ENCODE measurements at places on chromosomes 4 and X. TPM values are rescaled to one million over a fixed set of nuclear protein-coding genes. Genes with fewer than 3 reads are reported as not detected.

Gene ASMT
- not detected for total RNA-seq

Gene KLF3
- total RNA-seq = 8.3 TPM

GRCh38 chrX:258291-259040, 22.7 kb upstream of the PLCXD1 start:
- H3K27me3 ChIP-seq = no peaks in the 10 kb centered on the region
- H3K27ac ChIP-seq = no peak overlapping the region
- no peak for DNase-seq
- H3K4me3 ChIP-seq = no peak overlapping the region
- no peaks in the 10 kb centered on the region for H3K4me1 ChIP-seq

DNA sequence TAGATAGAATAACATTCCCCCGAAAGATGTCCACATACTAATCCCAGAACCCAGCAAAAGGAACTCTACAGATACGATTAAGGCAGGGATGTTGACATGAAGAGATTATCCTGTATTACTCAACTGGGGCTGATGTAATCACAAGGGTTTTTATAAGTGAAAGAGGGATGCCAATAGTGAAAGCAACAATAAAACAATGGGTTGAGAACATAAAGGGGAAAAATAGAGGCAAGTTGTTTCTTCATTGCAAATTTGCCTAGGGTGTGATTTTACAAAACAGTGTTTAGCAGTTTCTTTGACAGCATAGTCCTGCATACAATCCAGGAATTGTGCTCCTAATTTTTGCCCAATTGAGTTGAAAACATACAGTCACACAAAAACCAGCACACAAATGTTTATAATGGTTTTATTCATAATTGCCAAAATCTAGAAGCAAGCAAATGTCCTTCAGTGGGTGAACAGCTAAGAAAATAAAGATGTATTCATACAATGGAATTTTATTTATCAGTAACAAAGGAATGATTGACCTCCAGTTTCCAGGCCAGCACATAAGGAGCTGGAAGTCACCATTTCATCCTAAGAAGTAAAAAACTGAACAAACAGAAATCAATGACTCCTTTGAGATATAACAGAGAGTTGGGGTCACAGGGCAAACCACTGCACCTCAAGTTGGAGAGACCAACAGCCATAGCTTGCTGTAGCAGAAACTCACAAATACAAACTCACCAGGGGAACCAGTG, 107.2 kb downstream of the CENPC start:
- no peaks in the 10 kb centered on the region for H3K27me3 ChIP-seq
- H3K4me3 ChIP-seq = no peak overlapping the region
- no peak for DNase-seq
- no peak overlapping the region for H3K27ac ChIP-seq

DNA sequence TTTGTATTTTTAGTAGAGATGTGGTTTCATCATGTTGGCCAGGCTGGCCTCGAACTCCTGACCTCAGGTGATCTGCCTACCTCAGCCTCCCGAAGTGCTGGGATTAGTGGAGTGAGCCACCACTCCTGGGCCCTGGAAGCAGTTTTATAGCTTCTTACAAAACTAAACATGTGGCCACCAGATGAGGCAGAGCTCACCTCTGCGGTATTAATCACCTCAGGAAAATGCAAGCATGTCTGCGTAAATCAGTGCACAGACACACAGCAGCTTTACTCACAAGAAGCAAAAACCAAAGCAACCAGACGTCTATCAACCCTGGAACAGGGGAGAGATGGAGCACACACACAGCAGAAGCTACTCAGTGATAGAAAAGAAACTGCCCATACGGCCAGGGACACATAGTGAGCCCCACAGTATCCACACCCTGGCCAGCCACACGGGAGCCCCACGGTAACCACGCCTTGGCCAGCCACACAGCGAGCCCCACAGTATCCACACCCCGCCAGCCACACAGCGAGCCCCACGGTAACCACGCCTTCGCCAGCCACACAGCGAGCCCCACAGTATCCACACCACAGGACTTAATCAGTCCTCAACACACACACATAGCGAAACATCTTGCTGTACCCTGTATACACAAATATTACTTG, 30.2 kb downstream of the PPP2R3B start:
- H3K4me3 ChIP-seq = no peak overlapping the region
- H3K36me3 ChIP-seq = peaks cover 19% of the 10 kb centered on the region
- no peaks in the 10 kb centered on the region for H3K4me1 ChIP-seq
- H3K27me3 ChIP-seq = no peaks in the 10 kb centered on the region
- H3K27ac ChIP-seq = no peak overlapping the region

Gene FMR1NB
- not detected for total RNA-seq

Gene DRP2
- total RNA-seq = not detected

DNA sequence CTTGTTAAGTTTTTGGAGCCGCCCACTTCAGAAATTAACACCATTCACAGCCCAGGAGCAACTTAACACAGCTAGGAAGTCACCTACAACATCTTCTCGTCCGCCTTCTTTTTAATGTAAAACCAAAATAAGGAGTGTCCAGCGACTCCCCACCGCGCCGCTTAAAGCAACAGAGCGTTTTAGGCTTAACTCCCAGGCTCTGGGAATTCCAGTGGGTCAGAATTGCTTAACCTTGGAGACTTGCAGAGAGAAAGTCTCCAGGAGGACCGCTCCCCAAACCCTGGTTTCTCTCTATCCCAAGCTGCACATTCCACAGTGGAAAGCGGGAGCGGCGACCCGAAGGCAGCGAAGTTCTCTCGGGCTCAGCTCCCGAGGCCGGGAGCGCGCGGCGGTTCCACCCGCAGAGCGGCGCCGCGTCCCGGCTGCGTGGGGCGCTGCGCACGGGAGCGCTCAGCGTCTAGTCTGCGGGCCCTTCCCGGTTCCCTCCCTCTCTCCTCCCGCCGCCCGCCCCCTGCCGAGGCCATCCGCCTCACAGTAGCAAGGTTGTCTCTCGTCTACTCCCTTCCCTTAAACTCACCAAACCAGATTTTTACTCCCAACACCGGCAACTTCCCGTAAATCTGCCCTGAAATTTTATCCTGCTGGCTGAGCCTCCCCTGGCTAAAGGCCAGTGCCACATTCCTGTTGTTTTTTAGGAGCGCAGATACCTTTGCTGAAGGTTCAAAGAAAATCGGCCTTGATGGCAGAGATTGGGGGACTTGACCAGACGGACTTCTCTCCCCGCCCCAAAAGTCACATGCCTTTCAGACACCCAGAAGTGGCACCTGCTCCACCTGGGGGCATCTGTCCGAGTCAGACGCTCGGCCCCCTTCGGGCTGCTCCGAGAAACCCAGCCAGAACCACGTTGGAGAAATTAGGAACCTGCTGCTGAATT, at the start of gene RBM47:
RBM47 (minus strand) TSS at position 464 of the 934 bp plus-strand sequence. CDS start 190,971 bp downstream, outside the sequence.
- H3K4me3 ChIP-seq = peak within 1 kb of the TSS; percentile 36
- 0 out of 2 replicates have a peak, but pooled peaks cover 3% of the 10 kb centered on the region for H3K4me1 ChIP-seq
- DNase-seq = peak; percentile 10
- H3K27ac ChIP-seq = no peak within 1 kb of the TSS

DNA sequence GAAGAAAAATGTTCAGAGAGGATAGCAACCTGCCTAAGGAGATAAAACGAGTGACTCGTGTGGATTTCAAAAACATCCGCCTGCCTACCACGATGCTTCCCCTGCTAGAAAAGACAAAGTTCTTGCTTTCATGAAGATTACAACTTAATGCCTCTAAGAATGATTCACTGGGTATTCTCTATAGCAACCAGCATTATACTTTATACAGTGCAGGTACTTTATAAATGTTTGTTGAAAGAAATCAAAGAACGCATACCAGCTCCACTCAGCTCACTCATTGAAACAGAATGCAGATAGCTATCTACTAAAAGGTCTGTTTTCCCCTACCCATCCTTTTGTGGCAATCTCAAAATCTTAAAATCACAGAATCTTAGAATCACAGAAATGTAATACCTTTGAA, 33.7 kb downstream of the GASK1B start:
- no peaks in the 10 kb centered on the region for H3K4me1 ChIP-seq
- no peak overlapping the region for H3K4me3 ChIP-seq
- H3K27ac ChIP-seq = no peak overlapping the region
- no peaks in the 10 kb centered on the region for H3K36me3 ChIP-seq

Gene NOX1
- total RNA-seq = not detected

Gene DKK2
- 15.7 TPM for total RNA-seq

- H3K27ac ChIP-seq = peak overlapping the region; percentile 95
- no peaks in the 10 kb centered on the region for H3K36me3 ChIP-seq
- H3K27me3 ChIP-seq = no peaks in the 10 kb centered on the region
- H3K4me1 ChIP-seq = peaks cover 41% of the 10 kb centered on the region
Measured at GRCh38 chr4:20194123-20195013, 57.3 kb upstream of the SLIT2 start.

DNA sequence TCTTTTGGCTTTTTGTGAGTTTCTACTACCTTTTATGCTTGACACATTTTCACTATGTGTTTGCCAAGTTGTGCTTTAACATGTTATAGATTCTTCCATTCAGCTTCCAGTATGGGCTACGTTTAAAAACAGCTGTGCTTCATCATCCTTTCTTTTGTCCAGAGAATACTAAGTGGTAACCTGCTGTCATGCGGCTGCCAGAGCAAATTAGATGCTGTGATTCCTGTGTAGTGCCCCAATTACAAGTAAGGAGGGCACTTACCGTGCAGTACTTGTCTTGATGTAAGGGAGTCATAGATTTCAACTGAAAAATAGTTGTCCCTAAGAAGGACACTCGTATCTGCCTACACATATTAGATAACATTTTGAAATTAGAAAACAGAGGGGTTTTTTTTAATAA, 531.8 kb upstream of the GALNTL6 start:
- DNase-seq = no peak
- H3K36me3 ChIP-seq = no peaks in the 10 kb centered on the region
- H3K27me3 ChIP-seq = no peaks in the 10 kb centered on the region
- H3K27ac ChIP-seq = no peak overlapping the region
- no peaks in the 10 kb centered on the region for H3K4me1 ChIP-seq

Gene S100G
- not detected for total RNA-seq

Gene GEMIN8
- total RNA-seq = 10.7 TPM

DNA sequence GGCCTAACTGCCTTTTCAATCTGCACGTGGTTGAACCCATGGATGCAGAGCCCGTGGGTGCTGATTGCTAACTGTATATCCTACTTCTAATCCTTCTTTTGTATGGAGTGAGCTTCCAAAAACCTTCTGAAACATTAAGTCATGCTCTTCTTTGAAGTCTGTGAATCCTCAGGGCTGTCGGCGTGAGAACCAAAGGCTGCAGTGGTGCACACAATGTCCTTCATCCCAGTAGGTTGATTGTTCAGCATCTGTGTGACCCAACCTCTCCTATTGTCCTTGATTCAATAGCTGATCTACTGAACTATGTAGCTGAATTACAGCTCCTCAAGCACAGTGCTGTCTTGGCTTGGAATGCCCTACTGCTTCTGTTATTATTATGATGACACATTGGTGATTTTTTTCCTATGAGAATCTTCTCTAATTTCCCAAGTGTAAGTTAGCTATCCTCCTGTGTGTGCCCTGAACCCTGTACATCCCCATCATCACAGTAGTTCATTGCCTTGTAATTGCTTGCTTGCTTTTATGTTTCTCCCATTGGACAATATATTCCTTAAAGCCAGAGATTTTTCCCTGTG, 294.6 kb downstream of the TRIML1 start:
- no peak overlapping the region for H3K4me3 ChIP-seq
- H3K27me3 ChIP-seq = no peaks in the 10 kb centered on the region
- DNase-seq = no peak
- no peak overlapping the region for H3K27ac ChIP-seq
- no peaks in the 10 kb centered on the region for H3K4me1 ChIP-seq

Gene ANOS1
- 3.5 TPM for total RNA-seq

DNA sequence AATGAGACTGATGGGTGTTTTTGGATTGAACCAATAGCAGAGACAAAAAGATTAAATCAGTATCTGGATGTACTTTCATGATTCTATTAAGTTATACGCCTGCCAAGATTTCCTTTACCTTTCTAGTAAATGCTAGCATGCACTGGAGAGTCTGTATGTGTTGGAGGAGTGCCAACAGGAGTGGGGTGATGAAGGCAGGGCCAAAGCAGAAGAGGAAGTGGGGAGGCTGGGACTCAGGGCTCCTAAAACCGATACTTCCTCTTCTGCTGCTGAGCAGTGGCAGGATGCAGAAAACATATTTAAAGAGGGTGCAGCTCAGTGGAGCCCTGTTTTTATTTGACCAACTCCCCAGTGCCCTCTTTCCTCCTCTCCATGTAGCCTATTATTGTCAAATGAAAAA, 5.6 kb downstream of the CYSLTR1 start:
- DNase-seq = no peak
- no peak overlapping the region for H3K4me3 ChIP-seq
- H3K4me1 ChIP-seq = no peaks in the 10 kb centered on the region
- no peaks in the 10 kb centered on the region for H3K36me3 ChIP-seq

DNA sequence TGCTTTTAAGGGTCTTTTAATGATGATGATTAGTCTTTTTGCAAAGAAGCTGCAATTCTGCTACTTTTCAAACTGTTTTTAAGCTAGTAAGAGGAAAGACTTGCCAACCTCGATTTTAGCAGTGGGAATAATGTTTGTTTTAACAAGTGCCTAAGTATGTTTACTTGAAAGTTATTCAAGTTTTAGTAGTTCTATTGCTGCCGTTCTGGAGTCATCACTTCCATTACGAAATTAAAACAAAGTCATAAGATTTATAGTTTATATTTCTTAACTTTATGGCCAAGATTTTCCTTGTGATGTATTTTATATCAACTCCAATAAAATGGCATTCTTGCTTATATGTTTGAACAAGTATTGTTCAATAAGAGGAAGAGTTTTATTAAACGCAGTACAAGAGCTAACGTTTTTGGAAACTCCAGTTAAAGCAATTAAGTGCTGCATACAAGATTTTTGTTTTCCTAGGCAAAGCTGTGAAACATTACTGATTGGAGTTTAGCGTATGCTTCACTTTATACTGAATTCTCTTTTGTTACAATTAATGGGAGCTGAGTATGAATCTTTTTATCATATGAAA, 211.3 kb downstream of the TENM3 start:
- H3K4me1 ChIP-seq = peaks cover 7% of the 10 kb centered on the region
- no peak overlapping the region for H3K4me3 ChIP-seq
- H3K27ac ChIP-seq = no peak overlapping the region

DNA sequence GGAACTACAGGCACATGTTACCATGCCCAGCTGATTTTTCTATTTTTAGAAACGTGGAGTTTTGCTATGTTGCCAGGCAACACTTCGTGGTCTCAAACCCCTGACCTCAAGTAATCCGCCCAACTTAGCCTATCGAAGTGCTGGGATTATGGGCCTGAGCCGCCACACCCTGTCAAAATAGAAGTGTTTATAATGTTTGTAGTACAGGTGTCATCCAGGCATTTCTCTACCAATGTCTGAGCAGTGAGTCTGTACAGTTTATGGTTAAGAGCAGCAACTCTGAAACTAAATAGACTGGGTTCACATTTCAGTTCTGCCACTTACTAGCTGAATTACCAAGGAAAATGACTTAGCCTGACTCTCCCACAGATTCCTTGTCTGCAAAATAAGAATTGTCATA, 460.4 kb upstream of the GALNT7 start:
- H3K36me3 ChIP-seq = no peaks in the 10 kb centered on the region
- H3K4me1 ChIP-seq = no peaks in the 10 kb centered on the region
- H3K27ac ChIP-seq = no peak overlapping the region
